ENCODE measurements at places on chromosomes 13 and 19.

GRCh38 chr13:93460005-93460404 is 233.4 kb downstream of the GPC6 start:
- DNase-seq: no peak

- DNase-seq: no peak
These were observed 315.4 kb upstream of the MIR17HG start for GRCh38 chr13:91032104-91032503.

- DNase-seq: no peak
These were observed 30.0 kb upstream of the DLEU7 start for GRCh38 chr13:50873467-50873866.

DNA sequence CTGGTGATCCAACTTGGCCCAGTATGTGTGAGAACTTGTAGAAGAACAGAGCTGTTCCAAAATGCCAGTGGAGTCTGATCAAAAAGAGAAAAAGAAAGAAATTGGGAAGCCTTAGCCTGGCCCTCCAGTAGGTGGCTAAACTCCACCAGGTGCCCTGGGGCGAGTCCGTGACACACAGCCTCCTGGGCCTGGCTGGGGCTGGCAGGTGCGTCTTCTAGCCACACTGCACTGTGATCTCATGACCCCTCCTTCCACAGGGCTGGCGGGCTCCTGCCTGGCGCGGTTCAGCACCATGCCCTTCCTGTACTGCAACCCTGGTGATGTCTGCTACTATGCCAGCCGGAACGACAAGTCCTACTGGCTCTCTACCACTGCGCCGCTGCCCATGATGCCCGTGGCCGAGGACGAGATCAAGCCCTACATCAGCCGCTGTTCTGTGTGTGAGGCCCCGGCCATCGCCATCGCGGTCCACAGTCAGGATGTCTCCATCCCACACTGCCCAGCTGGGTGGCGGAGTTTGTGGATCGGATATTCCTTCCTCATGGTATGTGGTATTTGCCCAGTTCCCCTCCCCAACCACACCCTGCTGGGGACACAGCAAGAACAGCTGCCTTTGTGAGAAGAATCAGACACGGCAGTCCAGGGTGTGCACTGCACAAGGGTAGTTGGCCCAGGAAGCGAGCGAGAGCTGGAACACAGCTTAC is 53.7 kb downstream of the RAB20 start:
- DNase-seq: no peak

DNA sequence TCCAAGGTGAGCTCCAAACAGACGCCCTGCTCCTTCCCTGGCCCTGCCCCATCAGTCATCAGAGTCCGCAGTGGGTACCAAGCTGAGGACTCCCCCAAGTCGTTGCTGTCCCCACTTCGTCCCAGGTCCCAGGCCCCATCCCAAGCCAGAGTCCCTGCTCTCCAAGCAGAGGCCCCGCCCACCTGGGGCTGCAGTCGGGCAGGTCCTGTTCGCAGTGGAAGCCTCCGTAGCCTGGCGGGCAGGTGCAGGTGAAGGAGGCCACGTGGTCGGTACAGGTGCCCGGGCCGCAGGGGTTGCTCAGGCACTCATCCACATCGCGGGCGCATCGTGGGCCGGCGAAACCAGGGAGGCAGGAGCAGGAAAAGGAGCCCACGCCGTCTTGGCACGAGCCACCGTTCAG is 19.4 kb downstream of the NOTCH3 start:
- no peak for DNase-seq

GRCh38 chr19:21638776-21639175 is 128.6 kb downstream of the ZNF100 start:
- DNase-seq: no peak
